Dermis blood vessel endothelial cell (primary cell): ENCODE measurements at places on chromosomes 1 and 21. TPM values are rescaled to one million over a fixed set of nuclear protein-coding genes. Genes with fewer than 3 reads are reported as not detected.

The SHISAL2A gene
- total RNA-seq, result not detected in 2 replicates

The SUSD4 gene
- total RNA-seq, result 0.05 and 0.17 TPM in 2 replicates

The PKLR gene
- 0.05 TPM in 1 of 2 replicates, not detected in the other for total RNA-seq

The XCL1 gene
- total RNA-seq, result not detected in 2 replicates

The ELAPOR1 gene
- total RNA-seq, result under 0.01 and 0.37 TPM in 2 replicates

The REN gene
- total RNA-seq, result not detected in 2 replicates

- DNase-seq, result no peak
Measured at GRCh38 chr1:223229756-223230155, 86.7 kb upstream of the TLR5 start.

DNA sequence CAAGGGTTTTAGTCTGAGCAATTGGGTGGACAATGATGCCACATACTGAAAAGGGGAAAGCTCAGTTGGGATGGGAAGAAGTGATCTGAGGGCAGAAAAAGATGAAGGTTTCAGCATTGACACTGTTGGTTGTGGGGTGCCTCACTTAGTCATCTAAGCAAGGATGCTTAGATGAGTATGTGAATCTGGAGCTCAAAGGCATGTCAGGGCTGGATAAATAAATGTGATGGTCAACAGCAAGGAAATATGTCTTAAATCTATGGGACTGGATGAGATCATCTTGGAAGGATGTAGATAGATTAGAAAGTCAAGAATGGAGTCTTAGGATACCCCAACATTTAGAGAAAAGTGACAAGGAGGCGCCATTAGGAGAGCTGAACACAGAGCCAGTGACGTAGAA, 114.6 kb downstream of the ZBTB18 start:
- no peak for DNase-seq

GRCh38 chr1:2294033-2294724, 66.1 kb downstream of the SKI start:
- peak; percentile 48 for DNase-seq

GRCh38 chr1:159868766-159869165, 6.3 kb upstream of the VSIG8 start:
- DNase-seq, result no peak

DNA sequence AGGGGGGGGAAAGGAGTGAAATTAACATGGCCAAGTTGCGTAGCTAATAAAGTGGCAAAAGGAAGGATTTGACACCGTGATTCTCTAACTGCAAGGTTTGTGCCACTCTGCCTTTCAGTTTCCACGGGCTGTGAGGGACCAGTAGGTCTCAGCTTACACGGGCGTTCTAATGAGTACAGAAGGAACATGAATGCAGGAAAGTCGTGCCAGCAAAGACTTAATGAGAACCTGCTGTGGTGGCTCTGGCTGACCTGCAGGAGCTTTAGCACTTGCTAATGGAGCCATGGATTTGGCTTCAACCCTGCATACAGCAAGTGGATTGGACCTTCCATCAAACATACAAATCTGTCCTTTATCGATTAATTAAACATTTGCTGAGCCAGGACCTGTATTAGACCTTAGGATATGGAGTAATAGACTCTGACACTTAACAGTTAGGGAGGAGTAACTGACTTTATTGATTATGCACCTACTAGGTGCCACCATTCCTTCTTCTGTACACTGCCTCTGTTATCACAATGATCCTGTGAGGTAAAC, 15.1 kb upstream of the PITHD1 start:
- DNase-seq, result no peak

DNA sequence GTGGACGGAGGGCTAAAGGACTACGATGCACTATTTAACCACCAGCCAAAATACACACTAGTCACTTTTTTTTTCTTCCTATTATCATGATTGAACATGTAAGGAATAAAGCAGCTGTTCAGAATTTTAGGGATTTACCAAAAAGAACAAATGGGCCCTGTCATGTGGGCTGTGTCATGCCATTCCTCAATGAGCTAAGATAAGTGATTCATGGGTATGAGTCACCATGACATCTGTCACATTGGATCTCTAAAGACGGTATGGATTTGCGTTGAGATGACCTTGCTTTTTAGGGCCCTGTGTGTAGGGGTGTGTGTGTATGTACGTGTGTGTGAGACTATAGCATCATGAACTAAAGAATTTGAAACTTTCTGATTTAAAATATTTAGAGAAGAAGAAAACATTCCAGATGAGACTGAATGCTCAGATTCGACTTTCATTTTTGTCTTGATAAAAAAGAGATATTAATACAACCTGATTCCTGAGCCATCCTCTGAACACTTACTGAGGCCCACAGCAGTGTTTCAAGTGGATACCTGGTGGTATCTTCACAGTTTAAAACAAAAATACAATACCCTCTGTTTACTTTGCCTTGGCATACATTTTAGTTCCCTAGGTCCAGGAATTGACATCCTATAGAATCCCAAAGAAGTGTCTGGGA, 246.1 kb upstream of the DUSP10 start:
- no peak for DNase-seq

DNA sequence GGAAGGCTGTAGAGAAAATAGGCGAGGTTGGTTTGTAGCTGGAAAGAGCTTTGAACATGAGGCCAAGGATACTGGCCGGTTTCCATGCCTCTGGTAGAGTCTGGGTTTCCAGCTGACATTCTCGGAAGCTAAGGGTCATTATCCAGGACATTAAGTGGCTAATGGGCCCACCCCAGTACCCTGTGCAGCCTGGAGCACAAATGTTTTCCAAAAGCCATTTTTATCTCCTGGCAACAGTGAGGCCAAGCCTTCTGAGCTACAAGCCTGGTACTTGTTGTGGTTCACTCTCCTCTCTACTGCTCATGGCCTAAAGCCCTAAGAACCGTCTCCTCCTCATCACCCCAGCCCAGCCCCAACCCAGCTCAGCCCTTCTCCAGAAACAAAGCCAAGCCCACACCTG, 122.9 kb downstream of the DMRTA2 start:
- DNase-seq, result no peak
